Stimulated activated CD4-positive, alpha-beta T cell treated with anti-CD3 and anti-CD28 coated beads, TNF-alpha, amount 100 ng/mL, for 48 hours (primary cell): ENCODE measurements at places on chromosomes 6 and 20.

GRCh38 chr20:19672498-19672897, 85.6 kb upstream of the RIN2 start:
- DNase-seq: no peak

DNA sequence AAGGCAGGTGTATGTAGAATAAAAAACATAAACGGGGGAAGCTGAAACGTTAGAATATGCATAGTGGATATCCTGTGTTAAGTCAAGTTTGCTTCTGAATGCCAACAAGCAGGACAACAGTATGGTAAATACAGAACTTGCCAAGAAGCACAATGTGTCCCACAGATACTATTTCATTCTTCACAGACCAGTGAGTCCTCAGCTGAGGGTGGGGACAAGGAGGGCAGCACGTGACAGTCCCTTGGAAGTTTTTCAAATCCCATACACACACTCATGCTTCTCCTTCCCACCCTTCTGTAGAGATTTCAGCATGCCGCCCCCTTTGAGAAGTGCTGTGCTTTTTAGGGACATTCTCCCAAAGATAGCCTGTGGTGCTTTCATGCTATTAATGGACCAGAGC, 268.5 kb upstream of the ECI2 start:
- DNase-seq: no peak

DNA sequence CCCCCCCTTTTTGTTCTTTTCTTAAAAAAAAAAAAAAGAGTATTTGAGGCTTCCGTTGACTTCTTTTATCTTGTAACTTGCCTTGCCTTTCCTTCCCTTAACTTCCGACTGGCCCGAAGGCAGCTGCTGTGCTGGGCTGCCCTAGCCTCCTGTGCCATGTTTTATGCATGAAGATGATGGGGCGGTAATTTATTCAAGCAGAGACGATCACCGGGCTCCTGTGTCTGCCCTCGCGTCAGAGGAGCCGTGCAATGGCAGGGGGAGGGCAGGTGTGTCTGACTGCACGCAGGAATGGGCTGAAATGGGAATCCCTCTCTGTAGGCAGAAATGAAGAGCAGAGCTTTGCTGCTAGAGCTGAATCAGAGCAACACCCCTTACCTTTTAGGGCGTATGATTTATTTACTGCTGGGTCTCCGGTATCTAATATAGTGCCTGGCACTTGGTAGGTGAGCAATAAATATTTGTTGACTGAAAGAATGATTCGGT, 106.3 kb upstream of the RIPOR2 start:
- DNase-seq: no peak

- DNase-seq: no peak
These were observed 2.6 kb upstream of the BPIFB4 start for GRCh38 chr20:33076662-33077372.

GRCh38 chr6:118316796-118317384, 231.2 kb upstream of the PLN start:
- no peak for DNase-seq

GRCh38 chr6:167811040-167811439, 15.7 kb upstream of the AFDN start:
- no peak for DNase-seq

DNA sequence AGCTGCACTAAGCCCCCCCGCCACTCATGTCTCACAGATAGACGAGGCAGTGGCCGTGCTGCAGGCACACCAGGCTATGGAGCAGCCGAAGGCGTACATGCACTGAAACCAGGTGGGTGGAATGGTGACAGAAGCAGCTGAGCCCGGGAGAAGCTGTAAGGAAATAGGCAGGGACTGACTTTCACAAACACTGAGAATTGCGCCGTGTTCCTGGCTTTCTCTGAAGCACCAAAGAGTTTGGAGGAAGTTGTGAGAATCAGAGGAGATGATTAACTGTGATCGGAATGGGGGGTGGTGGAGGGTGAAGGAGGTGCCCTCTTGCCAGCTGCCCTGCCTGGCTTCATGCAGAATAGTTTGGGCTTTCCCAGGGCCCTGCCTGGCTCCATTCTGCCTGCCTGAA, 21.6 kb downstream of the TOMM34 start:
- DNase-seq: no peak

DNA sequence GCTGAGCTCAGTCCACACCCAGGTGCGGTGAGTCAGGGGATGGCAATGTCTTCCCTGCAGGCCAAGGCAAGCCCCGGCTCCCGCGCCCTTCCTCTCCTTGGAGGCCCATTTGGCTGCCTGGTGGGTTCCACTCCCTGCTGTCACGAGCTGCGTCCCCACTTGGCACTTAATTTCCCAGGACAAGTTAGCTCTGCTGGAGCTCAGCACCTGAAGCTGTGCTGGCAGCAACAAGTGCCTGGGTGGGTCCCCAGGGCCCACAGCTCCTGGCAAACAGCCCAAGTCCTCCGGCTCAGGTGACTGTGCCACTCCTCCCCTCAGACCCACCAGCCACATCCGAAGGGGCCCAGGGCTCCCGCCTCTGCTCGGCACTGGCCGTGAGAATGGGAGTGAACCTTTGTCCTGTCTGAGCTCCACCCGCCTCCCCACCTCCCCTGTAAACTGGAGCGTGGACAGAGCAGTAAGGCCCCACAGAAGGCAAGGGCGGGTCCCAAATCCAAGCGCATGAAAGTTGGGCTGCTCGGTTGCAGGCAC, 16.9 kb downstream of the LAMA5 start:
- no peak for DNase-seq

DNA sequence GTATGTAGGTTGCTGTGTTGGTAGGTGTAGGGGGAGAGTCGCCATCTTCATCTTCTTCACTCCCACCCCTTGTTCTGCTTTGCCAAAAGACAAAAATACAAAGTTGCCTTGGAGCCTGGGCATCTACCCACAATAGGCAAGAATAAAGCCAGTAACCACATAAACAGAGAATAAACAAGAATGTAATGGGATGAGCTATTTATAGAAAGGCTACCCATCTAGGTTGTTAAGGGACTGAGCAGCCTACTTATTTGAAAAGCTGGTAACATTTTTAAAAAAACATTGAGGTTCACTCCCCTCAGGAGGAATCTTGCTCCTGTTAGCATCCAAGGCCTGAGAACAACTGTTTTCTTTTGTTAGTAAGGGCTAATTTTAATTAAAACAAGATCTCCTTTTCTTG, 301.4 kb upstream of the STXBP5 start:
- no peak for DNase-seq

DNA sequence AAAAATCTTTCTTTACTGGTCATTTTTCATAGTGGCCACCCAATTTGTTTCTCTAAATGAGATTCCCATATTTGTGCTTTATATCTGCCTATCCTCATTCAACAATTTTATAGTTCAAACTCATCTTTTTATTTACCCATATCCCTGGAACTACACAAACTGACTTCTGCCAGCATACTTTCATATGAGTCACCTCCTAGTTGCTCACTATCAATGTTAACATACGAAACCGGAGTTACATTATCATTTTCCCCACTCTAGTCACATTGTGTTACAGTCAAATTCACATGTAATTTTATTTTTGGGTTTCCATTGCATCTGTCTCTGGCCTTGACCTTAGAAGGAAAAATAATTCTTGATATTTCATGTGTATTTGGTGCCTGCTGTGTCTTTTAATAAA, 499.4 kb downstream of the MAFB start:
- no peak for DNase-seq

GRCh38 chr20:38859070-38859690, 53.7 kb downstream of the PPP1R16B start:
- no peak for DNase-seq

- no peak for DNase-seq
These were observed 1.6 kb downstream of the PRDM1 start for GRCh38 chr6:106087548-106088325.

DNA sequence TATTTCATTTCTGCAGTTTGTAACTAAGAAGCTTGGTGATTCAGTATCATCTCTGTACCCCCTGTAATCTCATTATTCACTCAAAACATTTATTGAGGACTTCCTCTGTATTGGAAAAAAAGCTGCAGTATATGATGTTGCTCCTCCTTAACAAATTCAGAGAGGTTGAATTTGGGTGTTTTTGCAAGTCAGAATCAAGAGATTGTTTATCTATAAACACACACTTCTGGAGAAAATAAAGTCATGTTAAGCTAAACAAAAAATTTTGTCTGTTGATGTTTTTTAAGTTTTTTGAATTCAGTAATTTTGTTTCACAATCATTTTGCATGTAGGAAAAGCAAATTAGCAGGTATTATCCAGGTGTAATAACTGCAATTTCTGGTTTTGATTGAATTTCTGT, 11.4 kb upstream of the RHAG start:
- DNase-seq: no peak

DNA sequence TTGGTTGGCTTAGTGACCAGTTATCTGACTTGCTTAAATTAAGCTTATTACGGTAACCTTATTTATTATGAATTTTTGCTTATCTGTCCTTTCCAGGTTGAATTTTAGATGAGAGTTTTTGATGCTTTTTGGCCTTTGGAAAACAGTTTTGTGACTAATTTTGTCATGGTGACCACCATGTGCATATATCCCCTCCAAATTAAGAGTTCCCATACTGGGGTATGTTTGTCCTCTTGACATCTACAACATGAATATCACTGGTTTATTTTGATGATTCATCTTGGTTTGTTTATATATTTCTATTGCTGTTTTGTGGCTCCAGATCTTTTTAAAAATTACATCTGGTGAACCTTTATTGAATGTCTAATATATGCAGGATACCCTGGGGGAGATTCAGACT, 61.4 kb downstream of the PHF20 start:
- no peak for DNase-seq

DNA sequence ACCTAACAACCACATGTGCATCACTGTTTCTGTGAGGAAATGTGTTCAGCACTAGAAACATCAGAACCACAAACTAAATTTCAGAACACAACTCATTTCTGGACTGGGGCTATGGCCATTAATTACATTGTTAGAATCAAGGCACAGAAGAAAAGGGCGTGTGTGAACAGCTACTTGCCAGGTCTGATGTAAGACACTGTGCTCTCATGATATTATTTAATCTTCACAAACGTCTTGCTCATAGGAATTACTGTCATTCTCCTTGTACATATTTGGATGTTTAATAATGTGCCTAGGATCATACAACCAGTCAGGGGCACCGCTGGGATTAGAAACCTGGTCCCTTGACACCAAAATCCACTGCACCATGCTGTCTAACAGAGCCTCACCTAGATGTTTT, 14.8 kb downstream of the ADGRF1 start:
- DNase-seq: no peak

- no peak for DNase-seq
These were observed 71.3 kb downstream of the EFHC1 start for GRCh38 chr6:52491203-52492069.

GRCh38 chr6:110939429-110940200, 18.9 kb upstream of the GTF3C6 start:
- DNase-seq: no peak

- DNase-seq: no peak
These were observed 197.6 kb upstream of the THBS2 start for GRCh38 chr6:169451065-169451838.

GRCh38 chr6:139877828-139878405, 503.5 kb upstream of the CITED2 start:
- DNase-seq: no peak

DNA sequence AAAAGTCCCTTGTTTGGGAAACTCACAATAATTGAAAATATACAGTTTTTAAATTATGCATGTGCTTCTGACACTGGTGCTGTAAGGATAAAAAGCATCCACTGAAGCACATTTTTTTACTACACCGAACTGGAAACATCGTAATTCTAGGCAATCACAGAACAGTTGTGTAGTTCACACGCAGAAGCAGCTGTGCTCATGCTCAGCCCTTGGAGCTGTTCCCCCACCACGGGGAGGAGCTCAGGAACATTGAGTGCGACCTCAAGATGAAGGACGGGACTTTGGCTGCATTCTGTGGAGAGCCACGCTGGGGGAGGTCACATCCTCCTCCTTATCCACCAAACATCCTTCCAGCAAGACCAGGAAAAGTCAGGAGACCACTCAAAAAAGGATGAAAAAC, 466.3 kb upstream of the CDH4 start:
- DNase-seq: no peak

DNA sequence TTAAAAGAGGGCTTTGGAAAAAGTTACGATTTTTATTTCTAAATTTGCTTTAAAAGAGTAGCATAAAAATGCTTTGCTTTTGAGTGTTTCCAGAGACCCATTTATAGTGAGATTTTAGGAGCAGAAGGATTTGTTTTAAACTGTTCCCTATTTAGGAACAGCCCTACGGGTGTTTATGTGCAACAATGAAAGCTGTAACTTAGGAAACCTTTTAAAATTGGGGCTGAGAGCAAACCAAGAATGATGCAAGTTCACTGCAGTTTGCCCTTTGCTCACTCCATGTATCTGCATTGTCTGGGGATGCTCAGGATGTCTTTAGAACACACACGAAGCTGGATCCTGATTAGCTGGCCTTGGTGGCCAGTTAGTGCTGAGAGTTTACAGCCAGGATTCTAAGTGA, 40.9 kb downstream of the GHRH start:
- no peak for DNase-seq

- no peak for DNase-seq
These were observed 40.5 kb downstream of the FAM120B start for GRCh38 chr6:170347091-170347490.

DNA sequence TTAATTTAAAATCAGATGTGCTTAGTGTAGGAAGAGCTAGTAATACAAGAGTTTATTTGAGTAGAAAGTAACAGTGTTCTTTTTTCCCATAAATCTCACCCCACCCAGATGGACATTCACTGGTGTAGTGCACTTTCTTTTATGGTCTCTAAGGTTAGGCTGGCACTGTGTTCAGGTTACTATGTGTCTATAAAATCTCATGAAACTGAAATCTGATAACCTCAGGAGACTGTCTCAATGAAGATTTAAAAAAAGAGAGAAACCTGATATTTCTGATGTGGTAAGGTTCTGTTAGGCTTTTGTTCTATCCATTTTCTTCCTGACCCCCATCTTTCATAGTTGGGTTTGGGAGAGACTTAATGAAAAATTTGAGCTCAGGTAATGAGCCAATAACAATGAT, 101.2 kb upstream of the CLVS2 start:
- DNase-seq: no peak

DNA sequence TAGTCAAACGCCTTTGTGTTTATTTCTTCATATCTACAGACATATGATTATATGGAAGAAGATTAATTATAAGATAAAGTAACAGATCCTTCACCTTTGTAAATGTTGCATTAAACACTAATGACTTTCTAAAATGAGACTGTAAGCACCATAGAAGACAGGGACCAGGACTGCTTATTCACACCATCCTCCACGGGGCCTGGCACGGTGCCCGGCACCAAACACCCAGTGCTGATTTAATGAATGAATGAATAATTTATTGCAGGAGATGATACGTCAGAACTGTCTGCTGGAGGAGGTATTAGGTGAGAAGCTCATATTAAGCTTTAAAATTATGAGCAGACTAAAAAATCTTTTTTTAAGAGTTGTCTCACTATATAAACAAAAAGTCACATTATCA, 88.3 kb downstream of the SLX4IP start:
- no peak for DNase-seq

DNA sequence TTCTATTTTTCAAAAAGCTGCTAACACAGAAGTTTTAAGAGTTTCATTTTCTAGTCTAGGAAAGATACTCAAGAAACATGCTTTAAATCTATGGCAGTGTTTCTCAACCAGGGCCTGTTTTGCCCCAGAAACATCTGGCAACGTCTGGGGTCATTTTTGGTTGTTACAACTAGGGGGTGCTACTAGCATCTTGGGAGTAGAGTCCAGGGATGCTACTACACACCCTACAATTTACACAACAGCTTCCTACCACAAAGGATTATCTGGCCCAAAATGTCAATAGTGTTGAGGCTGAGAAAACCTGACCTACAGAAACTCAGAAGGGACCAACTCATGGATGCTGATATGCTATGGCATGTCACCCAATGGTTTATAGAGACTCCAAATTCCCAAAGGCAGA, 24.4 kb downstream of the SERAC1 start:
- no peak for DNase-seq
